C1 segment of cervical spinal cord (tissue), 14 donors: ENCODE measurements at places on chromosomes 1 and 21.

- no peak for DNase-seq
Observed at GRCh38 chr1:180860535-180860934, 52.2 kb upstream of the KIAA1614 start.

- DNase-seq: no peak
Observed at GRCh38 chr21:14846621-14847020, 218.2 kb downstream of the NRIP1 start.

- no peak for DNase-seq
Observed at GRCh38 chr1:194698908-194699318, 1512.5 kb upstream of the B3GALT2 start.

- DNase-seq: no peak
Observed at GRCh38 chr1:167529829-167530474, 11.6 kb upstream of the CD247 start.

DNA sequence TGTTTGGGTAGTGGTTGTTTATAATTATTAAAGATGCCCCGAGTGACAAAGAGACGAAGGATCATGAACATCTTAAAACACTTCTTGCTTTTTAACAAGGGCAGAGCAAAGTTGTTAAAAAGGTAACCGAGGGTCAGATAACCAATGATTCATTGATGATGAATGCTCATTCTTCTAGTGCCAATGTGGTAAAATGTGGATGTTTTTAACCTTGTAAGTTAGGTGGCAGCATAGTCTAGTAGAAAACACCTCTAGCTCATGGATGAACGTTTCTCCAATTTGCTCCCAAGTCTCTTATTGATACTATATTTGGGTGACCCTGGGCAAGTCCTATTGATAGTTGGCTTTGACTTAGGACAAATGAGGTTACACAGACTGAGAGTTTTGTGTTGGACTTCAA lies 167.9 kb downstream of the KIF26B start:
- DNase-seq: no peak

GRCh38 chr1:214550013-214550856 lies 1.2 kb downstream of the PTPN14 start:
- DNase-seq: no peak

DNA sequence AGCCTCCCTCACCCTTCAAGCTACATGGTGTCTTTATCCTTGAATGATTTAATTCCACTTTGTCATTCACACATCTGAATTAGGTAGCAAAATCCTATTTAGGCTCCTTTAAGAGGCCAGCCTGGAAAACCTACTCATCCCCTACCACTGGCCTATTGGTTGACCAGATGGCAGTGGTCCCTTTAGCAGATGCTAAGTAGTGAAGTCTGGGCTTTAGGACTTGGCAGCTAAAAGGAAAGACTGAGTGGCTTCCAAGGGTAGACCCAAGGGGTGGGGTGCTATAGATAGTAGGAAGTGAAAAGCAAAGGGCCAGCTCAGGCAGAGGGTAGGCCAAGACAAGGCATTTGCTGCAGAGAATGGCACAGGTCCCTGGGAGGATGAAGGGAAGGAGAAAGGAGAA lies 46.6 kb downstream of the KCNJ6 start:
- DNase-seq: no peak

GRCh38 chr1:154751690-154752089 lies 118.4 kb downstream of the KCNN3 start:
- DNase-seq: no peak

DNA sequence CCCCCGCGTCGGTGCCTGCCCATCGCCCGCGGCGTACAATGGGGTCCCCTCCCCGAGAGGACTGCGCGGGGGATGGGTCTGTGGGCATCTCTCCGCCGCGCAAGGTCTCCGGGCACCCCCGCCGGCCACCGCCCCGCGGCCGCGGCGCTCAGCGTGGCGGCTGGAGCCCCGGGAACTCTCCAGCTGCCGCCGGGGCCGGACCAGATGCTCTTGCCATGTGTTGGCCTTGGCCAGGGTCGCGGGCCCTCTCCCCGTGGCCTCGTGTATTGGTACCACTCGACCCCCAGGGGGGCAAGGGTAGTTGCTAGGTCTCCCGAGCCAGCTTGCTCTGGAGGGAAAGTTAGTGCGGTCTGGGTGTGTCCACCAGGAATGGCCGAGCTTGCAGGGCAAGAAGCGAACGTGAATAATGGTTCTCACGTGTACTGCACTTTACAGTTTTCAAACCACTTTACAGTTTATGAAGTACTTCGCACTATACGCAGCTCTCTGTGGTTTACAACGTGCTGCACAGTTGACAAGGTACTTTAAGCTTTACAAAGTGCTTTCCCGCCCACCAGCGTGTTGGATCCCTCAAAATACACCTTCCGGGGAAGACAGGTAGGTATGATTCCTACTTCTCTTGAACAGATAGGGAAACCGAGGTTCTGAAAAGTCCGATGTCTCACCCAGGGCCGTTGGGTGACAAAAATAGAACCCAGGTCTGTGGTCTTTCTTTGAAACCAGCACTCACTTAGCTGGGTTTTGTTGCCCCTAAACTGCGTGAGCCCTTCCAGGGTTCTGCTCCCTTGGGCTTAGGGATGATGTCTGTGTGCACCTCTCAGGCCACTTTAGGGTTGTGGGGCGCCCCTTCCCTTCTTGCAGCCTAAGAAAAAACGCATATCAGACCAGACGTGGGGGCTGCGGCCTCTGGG lies 1.2 kb downstream of the EPHB2 start:
- no peak for DNase-seq

- DNase-seq: no peak
Observed at GRCh38 chr21:14763695-14764064, 217.6 kb upstream of the SAMSN1 start.

DNA sequence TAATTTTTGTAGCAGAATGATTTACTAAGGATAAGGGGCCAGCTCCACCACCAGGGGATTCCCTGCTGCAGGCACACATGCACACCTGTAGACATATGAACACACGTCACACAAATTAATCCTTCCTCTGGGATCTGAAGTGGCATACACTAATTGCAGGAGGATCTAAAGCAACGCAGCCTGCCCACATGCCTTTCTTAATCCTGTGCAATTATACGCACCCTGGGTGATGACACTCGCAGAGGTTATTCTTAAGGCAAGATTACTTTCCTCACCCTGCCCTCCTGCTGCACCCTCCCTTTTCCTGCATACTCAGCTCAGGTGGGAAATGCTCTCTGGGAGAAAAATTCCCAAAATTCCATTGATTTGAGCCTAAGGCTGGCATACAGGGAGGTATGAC lies 7.5 kb upstream of the LORICRIN start:
- DNase-seq: no peak

DNA sequence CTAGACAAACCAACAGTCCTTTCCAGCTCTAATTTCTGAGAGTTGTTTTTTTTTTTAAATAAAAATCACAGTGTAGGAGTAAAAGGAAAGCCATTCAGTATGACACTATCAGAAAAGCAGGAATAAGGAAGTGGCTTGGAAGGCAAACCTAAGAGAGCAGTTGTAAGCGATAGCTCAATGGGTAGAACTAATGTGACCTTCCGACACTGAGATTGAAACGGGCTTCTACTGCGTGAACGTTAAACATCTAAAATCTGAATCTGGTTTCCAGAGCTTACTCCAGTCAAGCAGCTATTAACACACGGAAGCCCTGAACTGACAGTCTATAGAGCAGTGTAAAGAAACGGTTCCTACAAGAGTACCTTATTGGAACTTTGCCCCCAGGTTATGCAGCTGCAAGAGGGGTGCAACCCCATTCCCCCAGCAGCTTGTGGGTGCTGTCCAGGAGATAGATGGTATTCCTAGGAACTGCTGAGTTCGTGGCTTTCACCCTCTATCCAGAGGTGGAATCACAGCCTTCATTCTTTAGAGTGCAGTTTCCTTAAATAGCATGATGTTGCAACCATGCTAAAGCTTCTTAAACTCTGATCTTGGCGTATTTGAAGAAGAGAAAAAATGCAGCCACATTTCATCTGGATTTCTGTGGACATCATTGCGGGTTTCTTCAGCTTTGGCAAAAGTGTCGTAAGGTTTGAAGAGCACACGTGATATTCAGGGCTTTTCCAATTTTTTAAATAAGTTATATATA lies 3.3 kb upstream of the IRF2BP2 start:
- no peak for DNase-seq

GRCh38 chr1:19877821-19878636 lies 4.2 kb upstream of the OTUD3 start:
- no peak for DNase-seq

GRCh38 chr1:157429601-157430240 lies 122.6 kb downstream of the FCRL5 start:
- no peak for DNase-seq

DNA sequence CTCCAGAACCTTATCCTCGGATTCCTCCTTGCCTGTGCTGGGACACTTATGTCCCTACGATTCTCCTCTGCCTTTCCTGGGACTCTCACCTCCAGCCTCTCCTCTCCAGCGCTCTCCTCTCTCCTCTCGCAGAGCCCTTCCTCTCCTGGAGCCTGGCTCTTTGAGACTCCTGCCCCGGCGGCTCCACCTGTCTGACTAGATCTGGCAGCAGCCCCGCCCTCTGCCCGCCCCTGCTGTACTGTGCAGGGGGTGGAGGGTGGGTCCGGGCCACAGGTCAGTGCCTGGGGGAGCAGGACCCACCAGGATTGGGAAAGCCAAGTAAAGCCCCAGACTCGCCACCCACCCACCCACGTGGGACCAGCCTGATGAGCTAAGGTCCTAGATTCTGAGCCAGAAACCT lies 1.6 kb downstream of the ELOVL1 start:
- DNase-seq: no peak

DNA sequence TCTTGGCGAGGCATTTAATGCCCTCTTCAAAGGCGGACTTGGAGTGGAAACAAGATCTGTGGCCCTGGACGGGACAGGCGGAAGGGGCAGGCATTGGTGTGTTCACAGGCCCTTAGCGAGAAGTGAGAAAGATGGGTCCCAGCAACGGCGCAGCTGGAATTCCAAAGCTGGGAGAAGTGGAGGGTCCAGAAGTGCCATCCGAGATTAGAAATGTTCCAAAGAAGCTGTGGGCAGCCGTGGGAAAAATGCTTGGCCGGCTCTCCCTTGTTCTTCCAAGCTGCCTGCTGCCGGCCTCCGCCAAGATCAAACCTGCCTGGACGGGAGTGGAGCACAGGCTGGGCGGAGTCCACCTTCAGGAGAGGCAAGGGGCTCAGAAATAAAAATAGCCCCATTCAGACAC lies 69.4 kb upstream of the ACTRT2 start:
- no peak for DNase-seq

- no peak for DNase-seq
Observed at GRCh38 chr21:16199539-16199938, 469.8 kb downstream of the USP25 start.

DNA sequence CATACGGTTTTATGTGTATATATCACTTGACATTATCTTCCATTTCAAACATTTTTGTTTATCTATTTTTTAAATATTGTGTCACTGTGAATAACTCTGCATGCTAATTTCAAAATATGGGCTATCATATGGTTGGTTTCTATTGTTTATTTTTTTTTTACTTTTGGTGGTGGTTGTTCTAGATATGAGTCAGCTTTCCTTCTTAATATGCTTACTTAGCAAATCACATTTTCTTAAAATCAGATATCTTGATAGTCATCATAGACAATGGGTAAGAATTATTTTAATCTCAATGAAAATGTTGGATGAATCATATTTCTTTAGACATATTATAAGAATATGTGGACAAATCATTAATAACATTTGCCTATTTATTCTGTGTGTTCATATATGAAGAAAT lies 881.5 kb downstream of the BRINP3 start:
- DNase-seq: no peak

DNA sequence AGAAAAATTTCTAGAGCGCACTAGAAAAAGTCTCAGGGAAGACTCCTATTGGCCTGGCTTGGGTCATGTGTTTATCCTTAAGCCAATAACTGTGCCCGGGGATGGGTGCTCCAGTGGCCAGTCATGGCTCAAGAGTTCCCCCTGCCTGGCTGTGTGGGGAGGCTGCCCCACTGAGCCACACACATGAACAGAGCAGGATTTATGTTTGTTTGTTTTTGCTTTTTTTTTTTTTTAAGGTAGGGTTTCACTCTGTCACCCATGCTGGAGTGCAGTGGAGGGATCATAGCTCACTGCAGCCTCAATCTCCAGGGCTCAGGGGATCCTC lies 21.8 kb downstream of the EDN2 start:
- no peak for DNase-seq

- peak; percentile 34 for DNase-seq
Observed at GRCh38 chr1:7501084-7501491, 270.0 kb upstream of the VAMP3 start.

- DNase-seq: no peak
Observed at GRCh38 chr21:45325206-45326168, 37.8 kb upstream of the POFUT2 start.

GRCh38 chr1:158998781-158999161 lies 10.9 kb upstream of the IFI16 start:
- peak; percentile 17 for DNase-seq

GRCh38 chr1:192557841-192558595 lies 17.6 kb upstream of the RGS1 start:
- DNase-seq: no peak

GRCh38 chr1:68495532-68495931 lies 1.4 kb downstream of the DEPDC1 start:
- no peak for DNase-seq

DNA sequence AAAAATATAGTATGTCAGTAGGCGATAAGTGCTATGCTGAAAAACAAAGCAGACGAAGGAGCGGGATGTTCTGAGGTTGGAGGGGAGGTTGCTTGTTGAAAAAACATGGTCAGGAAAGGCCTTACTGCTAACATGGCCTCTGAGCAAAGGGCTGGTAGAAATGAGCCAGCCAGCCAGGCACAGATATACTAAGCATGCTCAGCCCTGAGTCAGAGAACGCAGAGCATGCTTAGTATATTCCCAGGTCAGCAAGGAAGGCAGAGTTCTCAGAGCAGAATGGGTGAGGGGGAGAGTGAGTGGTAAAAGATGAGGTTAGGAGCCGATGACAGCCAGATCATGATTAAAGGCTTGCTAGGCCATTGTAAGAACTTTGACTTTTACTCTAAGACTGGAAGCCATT lies 36.7 kb downstream of the ZBTB40 start:
- DNase-seq: no peak

GRCh38 chr21:36015045-36015444 lies 45.3 kb downstream of the SETD4 start:
- no peak for DNase-seq

DNA sequence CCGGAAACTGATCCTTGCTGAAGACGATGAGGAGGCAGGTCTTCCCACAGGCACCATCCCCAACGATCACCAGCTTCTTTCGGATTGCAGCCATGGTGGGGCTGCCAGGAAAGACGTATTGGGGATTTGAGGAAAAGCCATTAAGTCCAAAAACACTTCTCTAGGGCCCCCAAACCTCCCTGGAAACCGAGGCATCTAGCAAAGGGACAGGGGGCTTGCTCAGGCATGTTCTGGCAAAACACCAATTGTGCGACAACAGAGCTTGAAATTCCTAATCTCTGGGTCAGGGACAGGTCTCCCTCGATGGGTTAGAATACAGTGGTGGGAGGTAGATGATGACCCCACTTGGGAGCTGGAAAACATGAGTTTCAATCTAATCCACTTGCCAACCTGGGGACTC lies 3.2 kb downstream of the RHOC start:
- no peak for DNase-seq

GRCh38 chr1:193264313-193265065 lies 78.1 kb upstream of the B3GALT2 start:
- DNase-seq: no peak
